ENCODE measurements at places on chromosomes 12 and 14. TPM values are rescaled to one million over a fixed set of nuclear protein-coding genes. Genes with fewer than 3 reads are reported as not detected.

DNA sequence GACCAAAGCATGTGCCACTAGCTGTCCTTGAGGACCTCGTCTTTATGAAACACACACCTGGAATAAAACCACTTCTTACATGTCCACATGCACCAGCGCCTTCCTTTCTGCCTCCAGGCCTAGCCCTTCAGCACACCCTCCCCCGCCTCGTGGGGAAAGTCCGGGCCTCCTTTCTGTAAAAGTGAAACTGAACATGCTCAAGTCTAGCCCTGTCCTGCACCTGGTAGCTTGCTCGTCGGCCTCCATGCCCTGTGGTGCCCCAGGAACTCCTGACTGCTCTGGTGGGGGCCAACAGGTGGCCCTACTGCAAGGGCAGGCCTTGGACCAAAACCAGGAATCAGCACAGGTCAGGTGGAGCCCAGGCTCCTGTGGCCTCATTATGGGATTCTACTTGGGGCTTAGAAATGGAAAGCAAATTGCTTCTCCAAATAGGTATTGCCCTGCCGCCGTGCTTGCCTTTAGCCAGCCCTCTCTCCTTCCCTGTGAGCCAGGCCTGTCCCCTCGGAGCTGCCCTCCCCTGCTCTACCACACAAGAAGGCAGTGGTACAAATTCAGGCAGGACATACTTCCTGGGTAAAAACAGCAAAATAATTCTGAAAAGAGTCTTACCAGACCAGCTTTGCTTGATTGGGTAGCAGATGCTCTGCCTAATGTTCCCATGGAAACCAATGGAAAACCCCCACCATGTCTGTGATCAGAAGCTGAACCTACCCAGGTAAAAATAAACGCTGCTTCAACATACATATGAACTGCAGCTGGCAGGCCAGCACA is 43.5 kb downstream of the ERH start:
- peak; percentile 64 for DNase-seq

- DNase-seq, result peak; percentile 53
These were observed 23.2 kb upstream of the PSMA6 start for GRCh38 chr14:35268946-35269345.

GRCh38 chr12:82757059-82757458 is 70.4 kb downstream of the TMTC2 start:
- DNase-seq, result no peak

KRT82 gene
- not detected for polyA plus RNA-seq

ART4 gene
- 6.3 TPM for polyA plus RNA-seq

LRRC10 gene
- not detected for polyA plus RNA-seq

LIN7A gene
- polyA plus RNA-seq, result 10.1 TPM

HNF1A gene
- 55.5 TPM for polyA plus RNA-seq

All from large intestine (tissue), 12 donors.